ENCODE measurements at places on chromosomes 12 and 14.

DNA sequence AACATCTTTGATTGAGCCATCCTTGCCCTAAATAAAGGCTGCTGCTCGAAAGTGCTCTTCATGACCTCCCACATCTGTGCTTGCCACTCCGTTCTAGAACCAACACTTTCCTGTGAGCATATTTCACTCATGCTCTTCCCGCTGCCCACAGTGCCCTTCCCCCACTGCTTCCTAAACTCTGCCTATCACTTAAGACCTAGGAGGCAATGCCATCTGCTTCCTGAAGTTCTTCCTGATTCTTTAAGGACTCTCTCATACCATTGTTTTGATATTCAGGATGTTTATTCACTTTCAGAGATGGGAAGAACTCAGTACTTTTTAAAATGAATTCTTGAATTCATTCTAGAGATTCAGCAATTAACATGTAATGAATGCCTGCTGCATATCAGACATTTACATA is 49.9 kb downstream of the ZFYVE21 start:
- no peak for DNase-seq

DNA sequence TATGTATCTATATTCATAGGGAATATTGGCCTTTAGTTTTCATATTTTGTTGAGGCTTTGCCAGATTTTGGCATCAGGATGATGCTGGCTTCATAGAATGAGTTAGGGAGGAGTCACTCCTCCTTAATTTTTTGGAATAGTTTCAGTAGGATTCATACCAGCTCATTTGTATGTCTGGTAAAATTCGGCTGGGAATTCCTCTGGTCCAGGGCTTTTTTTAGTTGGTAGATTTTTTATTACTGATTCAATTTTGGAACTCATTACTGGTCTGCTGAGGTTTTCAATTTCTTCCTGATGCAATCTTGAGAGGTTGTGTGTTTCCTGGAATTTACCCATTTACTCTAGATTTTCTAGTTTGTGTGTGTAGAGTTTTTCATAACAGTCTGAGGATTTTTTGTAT is 175.2 kb downstream of the EPS8 start:
- no peak for DNase-seq

- no peak for DNase-seq
Observed at GRCh38 chr12:7719946-7720730, 8.9 kb downstream of the DPPA3 start.

DNA sequence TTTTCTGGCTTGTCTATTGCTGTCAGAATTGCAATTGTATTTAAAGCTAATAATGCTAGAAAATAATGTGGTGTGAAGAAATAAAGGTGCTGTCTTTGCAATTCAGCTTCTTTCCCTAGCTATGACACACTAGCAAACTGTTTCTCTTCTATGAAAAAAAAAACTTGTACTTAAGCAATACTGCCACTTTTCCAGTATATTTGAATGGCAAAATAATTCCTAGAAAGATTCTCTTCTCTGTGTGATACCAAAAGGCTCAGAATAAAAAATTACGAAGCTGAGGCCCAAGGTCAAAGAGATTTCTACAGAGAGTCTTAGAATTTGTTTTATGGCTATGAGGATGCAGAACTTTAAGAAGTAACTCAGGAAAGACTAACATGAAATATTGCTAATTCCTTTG is 235.5 kb downstream of the ADAMTS20 start:
- no peak for DNase-seq

- no peak for DNase-seq
Observed at GRCh38 chr14:99964979-99965378, 100.2 kb upstream of the EVL start.

- no peak for DNase-seq
Observed at GRCh38 chr12:27464220-27464554, 17.7 kb downstream of the SMCO2 start.

DNA sequence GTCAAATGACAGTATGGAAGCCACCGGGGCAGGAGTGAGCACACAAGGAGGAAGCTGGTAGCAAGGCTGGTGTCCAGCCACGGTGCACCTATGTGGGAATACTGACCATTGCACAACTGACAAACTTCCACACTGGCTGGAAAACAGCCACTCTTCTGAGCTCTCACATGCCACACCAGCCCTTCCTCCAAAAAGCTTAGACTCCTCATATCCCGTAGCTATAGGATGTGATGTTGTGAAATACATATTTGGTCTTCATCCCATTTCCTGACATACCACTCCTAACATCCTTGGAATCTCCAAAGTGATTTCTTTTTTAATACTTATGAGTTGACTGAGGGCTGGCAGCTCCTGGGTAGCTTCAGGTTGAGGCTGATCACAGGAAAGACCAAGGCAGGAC is 103.6 kb downstream of the NTF3 start:
- DNase-seq = no peak

GRCh38 chr14:21486640-21487087 is 9.7 kb downstream of the TOX4 start:
- DNase-seq = no peak

DNA sequence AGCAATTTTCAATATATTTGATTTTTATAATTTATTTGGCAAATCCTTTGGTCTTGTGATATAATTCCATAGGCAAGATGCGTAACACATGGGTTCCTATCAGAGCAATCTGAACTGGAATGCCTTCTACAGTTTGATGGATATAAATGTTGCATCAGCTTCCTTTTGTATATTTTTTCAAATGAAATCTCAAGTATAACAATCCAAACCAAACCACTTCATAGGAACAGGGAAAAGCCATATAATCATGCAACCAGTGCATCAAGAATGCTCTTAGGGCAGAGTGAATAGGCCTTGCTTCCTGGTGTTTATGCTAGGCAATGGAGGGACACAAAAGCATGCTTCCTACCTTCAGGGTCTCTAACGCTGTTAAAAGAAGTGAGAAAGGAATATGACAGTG is 34.5 kb downstream of the EFCAB11 start:
- DNase-seq = no peak

- no peak for DNase-seq
Observed at GRCh38 chr12:93266-94005, 26.9 kb downstream of the IQSEC3 start.

DNA sequence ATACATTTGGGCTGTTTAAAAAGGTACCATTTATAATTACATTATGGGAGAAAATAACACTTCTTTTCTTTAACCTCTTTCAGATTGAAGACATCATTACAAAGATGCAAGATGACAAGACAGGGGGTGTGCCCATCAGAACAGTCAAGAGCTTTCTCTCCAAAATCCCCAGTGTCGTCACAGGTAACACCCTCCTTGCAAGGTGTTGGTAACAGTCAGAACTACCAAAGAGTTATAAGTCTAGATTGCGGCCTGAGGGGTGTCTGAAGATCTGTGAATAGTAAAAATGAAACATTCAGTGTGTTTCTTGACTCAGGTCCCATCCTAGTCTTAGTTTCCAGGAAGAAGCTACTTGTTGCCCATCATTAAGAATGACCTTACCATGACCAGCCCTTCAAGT is 419.8 kb downstream of the RGS6 start:
- DNase-seq = no peak

DNA sequence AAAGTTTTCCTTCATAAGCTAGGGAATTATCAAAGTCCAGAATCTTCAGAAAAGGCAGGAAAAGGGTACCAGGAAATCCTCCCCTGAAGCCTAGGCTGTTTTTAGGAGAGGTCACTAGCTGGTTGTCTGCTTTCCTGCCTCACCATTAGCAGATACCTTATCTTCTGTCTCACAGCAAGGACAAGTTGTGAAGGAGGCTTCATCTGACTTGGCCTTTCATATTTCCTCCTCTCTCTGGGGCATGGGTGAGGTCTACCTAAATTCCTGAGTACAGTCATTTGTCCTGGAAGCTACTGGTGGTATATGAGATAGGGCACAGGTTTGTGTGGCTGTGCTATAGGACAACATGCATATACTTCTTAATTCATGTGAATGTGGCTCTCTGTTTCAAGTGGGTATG is 2.3 kb downstream of the FOXJ2 start:
- no peak for DNase-seq

DNA sequence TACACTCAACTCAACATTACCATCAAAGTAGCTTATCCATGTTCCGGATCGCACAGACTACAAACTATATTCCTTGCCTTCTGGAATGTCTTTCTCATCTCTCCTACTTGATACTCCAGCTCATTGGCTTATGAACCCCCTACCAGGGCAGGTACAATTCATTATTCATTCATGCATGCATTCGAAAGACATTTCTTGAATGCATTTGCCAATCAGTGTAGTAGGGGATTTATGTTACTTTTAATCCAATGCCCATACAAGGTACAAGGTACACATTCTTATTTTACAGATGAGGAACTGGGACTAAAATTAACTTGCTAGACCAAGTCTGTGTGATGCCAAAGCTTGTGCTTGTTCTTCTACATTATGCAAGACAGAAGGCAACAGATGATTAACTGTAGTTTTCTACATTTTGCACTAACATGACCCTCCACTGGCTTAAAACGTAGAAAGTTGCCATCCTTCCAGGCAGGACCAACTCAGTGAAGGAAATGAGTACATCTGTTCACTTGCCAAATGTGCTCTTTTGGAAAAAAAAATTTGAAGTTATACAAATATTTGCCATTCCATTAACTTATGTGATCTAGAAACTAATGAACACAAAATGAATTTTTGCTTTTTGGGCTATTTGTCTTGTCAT is 53.8 kb upstream of the KCNJ8 start:
- no peak for DNase-seq

- no peak for DNase-seq
Observed at GRCh38 chr14:23035303-23036144, 824 bp upstream of the PSMB5 start.

DNA sequence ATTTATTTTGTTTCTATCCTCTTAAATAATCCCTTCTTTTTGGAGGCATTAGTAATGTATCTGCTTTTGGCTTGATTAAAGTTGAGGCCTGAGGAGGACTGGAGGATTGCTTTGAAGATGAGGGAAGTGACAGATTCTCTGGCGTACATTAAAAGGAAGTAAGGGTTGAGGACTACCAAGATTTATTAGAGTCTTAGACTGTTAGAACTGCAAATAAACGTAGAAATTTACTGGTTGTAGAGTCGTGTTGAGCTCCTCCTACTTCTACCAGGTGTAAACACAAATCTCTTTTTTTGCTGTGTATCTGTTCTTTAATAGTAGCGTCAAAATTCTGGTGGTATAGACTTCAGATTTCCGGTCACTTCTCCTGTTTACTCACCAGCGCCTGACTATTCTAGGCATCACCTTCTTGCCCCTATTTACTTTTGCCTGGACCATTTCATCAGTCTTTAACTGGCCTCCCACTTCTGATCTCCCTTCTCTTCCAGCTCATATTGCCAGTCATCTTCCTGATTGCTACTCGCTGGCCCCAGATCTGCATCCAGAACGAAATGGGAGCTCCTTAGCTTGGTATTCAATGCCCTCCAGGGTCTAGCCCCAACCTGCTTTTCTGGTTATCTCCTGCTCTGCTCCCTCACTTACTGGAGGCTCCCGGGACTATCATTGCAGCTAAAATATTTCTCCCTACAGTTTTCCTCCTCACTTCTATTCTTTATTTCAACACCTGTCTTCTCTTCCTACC is 8.4 kb upstream of the EID3 start:
- no peak for DNase-seq

DNA sequence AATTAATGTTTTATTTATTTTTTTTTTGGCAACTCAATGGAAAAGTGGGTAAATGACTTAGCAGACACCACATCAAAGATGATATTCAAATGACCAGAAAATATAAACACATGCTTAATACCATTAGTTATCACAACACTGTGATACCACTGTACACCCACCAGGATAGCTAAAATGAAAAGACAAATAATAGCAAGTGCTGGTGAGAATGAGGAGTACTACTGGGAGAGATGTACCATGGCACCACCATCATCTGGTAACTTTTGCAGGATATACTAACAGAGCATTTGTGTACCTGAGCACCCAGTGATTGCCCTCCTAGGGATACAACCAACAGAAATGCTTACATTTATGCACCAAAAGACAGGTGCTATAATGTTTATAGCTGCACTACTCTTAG is 21.9 kb downstream of the TRIM9 start:
- no peak for DNase-seq

GRCh38 chr14:62667421-62667914 is 377.8 kb downstream of the KCNH5 start:
- no peak for DNase-seq

DNA sequence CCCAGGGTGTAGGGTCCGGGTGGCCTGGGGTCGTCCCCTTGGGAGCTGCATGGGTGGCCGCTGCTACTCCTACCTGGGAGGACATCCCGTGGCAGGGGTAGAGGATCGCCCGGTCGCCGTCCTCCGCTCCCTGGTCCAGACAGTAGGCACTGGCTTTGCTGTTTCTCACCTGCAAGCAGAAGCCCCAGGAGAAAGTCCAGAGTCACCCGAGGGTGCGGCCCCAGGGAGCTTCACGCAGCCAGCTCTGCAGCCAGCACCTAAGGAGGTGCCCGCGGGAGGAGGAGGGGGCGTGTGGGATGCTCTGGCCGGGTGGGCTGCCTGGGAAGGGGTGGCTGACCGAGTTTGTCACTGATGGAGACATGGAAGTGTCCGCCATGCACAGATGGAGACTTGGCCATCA is 54.8 kb downstream of the NOC4L start:
- no peak for DNase-seq

GRCh38 chr12:24025153-24025798 is 75.8 kb upstream of the SOX5 start:
- DNase-seq = no peak

GRCh38 chr14:38496092-38496491 is 240.2 kb upstream of the CLEC14A start:
- no peak for DNase-seq

DNA sequence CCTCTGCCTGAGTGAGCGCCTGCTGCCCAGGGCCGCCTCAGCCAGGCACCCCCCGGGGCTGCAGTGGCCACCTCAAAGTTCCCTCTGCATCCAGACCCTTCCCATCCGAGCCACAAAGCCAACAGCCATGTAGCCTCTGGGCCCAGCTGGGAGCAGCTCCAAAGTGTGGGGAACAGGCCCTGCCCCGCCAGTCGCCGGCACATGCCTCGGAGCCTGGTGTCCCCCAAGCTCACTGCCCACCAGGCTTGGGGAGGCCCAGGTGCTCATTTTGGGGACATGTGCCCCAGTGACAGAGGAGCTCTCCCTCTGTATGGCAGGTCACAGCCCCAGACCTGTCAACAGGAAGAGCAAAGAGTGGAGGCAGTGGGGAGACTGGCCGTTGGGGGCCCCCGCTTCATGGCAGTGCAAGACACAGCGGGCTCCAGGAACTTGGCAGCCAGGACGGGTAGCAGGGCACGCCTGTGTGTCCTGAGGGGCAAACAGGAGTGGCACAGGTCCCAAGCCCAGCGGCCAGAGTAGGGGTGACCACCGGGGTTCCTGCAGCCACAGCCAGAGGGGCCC is 29.9 kb downstream of the JAG2 start:
- DNase-seq = no peak

GRCh38 chr14:61860294-61860918 is 98.2 kb downstream of the SNAPC1 start:
- no peak for DNase-seq

GRCh38 chr12:19200261-19200660 is 70.7 kb downstream of the PLEKHA5 start:
- DNase-seq = no peak

DNA sequence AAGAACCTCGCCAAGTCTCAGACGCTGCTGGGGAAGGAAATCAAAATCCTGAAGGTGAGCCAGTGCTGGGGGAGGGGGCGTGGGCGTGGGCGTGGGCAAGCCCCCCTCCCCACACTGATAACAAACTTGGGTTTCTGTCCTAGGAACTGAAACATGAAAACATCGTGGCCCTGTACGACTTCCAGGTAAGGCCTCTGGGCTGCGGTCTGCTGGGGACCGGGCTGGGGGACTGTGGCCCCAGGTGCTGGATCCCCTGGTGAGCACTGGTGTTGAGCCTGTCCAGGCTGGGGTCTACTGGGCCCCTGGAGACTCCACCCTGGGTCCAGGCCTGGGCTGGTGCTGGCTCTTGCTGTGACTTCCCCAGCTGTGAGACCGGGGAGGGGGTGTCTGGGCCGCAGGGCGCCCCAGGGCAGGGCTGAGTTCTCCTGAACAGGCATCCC is 1.2 kb downstream of the ULK1 start:
- no peak for DNase-seq
